NB4 (cell line): ENCODE measurements at places on chromosomes 1 and 21.
A peak's percentile ranks its signal among the peaks of the same experiment; 100 is the strongest.

- DNase-seq: peak; percentile 97
Measured at GRCh38 chr1:207828485-207829158, 76.8 kb downstream of the CD46 start.

DNA sequence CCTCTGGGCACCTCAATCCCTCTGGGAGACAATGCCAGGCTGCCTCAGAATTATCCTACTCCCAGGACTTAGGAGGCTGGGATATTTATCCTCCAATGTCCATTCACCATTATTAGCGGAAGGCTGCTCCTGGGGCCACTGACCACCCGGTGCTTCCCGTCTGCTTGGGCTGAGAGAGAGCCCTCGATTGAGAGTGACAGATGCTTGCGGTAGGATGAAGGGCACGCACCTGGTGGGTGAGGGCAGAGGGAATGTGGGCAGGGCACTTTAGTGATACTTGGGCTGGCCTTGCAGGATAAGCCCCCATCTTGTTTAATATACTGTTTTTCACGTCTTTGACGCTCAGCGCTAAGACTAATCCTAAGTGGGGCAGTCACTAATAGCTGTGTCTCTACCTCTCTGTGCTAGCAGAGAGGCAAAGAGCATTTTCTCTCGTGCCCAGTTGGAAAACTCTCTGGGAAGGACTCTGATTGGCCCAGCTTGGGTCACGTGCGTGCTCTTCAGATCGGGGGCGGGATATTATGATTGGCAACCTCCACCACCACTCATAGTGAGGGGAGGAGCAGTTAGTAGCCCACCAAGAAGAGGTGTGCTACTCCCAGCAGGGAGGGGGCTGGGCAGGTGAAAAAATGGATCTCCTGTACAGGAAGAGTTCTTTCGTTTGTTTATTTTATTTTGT lies 10.6 kb upstream of the PARS2 start:
- peak; percentile 35 for DNase-seq

- DNase-seq: no peak
Measured at GRCh38 chr21:45962531-45963231, 18.9 kb upstream of the COL6A1 start.

- peak; percentile 63 for DNase-seq
Measured at GRCh38 chr21:36125512-36126207, 9.2 kb upstream of the CBR3 start.

GRCh38 chr1:29785137-29785527 lies 548.8 kb downstream of the PTPRU start:
- no peak for DNase-seq

DNA sequence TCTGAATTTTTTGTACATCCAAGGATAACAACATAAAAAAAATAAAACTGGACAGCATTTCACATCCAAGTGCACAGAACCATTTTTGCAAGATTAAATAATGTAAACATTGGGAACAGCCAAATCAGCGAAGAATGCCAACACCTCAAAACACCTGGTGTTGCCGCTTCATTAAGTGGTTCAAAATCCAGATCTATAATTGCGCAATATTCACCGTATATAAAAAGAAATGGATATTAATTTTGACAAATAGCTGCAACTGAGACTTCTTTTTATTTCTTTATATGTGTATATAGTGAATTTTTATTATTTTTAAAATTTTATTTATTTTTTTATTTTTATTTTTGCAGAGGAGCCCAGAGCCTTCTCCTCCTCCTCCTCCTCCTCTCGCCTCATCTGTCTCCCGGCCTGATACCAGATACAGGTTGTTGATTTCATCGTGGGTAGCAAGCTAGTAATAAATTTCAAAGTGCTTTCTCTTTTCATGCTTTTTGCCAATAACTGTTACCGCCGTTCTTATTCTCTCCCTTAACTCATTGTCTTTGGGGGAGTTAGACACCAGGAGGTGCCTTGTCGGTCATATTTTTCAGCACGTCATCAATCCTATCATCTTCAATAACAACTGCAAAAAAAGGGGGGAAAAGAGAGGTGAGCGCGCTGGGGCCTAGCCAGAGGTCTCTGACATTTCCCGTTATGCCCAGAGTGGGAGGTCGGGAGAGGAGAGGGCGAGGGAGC lies 2.7 kb downstream of the CAMK2N1 start:
- DNase-seq: no peak

- peak; percentile 43 for DNase-seq
Measured at GRCh38 chr1:157626099-157626498, 28.2 kb upstream of the FCRL4 start.

- no peak for DNase-seq
Measured at GRCh38 chr1:212655668-212656440, 43.8 kb downstream of the BATF3 start.

DNA sequence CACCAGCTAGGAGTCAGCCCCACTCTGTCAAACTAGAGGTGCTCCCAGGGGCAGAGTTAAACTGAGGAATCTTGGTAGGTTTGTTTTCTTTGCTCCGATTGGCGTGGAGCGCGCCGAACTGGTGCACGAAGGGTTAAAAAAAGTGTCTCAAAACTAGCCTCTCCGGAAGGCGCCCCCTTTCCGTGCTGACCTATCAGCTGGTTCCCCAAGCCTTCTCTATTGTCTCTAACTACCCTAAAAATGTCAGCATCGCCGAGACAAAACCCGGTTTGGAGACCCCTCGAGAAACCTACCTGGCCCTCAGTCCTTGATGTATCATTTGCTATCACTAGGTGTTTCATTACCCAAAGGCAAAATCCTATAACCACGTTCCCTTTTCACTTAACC lies 2.2 kb downstream of the TGFB2 start:
- peak; percentile 8 for DNase-seq

GRCh38 chr1:51581238-51581637 lies 35.7 kb upstream of the OSBPL9 start:
- DNase-seq: no peak

GRCh38 chr1:2533365-2533764 lies 3.3 kb upstream of the HES5 start:
- no peak for DNase-seq

DNA sequence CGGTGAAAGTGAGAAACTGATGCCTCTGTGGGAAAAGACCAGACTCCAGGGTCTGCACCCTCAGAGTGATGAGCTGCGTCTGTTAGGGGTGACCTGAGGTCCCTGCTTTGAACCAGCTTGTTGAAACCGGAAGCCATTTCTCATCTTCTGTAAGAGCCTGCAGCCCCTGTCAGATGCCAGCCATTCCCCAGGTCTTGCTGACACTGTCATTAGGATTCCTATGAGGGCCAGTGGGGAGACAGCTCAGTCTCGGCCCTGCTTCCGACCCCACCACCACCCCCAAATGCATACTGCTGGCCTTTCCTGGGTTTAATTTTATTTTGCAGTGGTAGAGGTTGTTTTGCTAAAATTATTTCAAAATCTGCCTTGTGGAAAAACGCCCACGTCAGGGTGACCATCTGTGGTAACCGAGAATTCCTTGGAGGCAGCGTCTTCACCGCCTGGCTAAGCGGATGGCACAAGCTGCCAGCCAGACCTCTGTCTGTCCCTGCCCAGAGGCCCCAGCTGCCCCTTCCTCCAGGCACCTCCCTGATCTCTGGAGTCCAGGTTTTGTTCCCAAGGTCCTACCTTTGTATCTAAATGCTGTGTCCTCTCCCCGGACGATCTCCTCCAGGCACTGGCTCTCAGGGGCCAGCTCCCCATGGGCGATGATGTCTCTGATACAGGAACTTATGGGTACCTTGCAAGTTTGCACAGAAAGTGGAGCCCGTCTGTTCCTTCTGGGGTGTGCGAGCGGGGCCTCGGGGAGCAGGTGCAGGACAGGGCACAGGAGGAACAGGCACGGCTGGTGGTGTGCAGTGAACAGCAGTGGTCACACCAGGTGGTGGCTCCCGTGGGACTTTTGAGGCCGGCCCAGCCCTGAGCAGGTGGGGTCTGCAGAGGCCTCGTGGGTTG lies 49.9 kb downstream of the PRKCZ start:
- DNase-seq: no peak

- DNase-seq: peak; percentile 40
Measured at GRCh38 chr1:37038227-37039093, 4.1 kb upstream of the GRIK3 start.

DNA sequence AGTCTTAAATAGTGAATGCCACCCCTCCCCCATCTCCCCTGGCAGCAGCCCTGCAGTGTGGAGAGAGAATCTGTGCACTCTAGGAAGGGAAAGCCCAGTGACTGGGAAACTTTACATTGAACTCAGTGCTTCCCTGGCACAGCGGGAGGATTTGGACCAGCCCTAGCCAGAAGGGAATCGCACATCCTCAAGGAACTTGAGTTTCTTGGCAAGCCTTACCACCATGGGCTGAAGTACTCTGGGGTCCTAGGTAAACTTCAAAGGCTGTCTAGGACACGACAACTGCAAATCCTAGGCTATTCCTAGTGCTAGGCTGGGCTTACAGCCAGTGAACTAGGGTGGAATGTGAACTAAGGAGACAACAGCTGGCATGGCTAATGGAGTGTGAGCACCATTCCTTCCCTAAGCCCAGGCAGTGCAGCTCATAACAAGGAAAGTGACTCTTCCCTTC lies 88.3 kb downstream of the COL24A1 start:
- no peak for DNase-seq

DNA sequence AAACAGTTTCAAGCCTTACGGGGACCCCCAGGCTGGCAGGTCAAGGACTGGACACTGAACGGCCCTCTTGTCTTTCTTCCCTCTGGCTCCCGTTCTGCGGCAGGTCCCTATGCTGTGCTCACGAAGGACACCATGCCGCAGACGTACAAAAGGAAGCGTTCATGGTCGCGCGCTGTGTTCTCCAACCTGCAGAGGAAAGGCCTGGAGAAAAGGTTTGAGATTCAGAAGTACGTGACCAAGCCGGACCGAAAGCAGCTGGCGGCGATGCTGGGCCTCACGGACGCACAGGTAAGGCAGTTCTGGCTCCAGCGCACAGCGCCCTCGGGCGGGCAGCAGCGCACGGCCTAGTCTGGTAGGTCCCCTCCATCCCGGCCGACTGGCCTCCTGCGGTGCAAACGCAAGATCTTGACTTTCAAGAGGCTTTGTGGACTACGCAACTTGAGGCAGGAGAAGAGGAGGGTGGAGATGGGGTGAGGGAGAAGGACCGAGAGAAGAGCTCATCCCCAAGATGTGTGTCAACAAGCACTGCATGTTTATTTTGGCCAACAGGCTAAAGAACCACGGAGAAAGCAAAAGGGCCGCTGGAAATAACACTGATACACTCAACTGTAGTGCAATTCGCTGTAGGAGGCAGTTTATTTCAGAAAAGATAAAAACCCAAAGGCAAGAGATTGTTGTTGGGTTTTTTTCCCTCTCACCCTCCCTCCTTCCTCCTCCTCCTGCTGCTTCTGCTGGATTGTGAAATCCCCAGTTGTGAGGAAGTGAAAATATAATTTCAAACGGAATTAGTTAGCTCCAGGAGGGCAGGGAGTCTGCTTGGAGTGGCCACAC lies 3.0 kb downstream of the HLX start:
- DNase-seq: peak; percentile 89

- no peak for DNase-seq
Measured at GRCh38 chr1:110676970-110677369, 2.2 kb upstream of the KCNA3 start.

DNA sequence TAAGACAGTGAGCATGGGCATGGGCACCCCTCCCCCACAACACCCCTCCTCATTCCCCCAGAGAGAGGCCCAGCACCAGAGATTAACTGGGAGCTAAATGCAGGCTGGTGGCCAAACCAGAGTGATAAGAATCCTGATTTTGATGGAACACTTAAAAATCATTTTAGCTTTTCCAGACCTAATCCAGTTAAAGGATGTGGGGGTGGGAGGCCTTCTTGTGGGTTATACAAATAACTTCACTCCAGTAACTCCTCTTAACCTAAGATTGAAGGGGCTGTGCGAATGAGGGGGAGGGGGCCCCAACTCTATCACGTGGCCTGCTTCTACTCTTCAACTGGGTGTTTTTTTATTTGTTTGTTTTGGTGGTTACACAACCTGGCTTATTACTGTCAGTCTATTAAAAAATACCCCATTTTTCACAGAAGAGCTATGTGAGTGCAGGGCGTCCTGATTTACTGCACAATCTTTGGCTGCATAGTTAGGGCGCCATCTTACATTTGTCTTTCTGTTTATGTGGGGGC lies 398.1 kb upstream of the LYPLAL1 start:
- DNase-seq: no peak

- DNase-seq: peak; percentile 78
Measured at GRCh38 chr1:183622884-183623785, 12.4 kb downstream of the ARPC5 start.

- no peak for DNase-seq
Measured at GRCh38 chr1:64942675-64943074, 23.7 kb downstream of the JAK1 start.

GRCh38 chr21:42624095-42624790 lies 29.2 kb upstream of the PDE9A start:
- peak; percentile 40 for DNase-seq

DNA sequence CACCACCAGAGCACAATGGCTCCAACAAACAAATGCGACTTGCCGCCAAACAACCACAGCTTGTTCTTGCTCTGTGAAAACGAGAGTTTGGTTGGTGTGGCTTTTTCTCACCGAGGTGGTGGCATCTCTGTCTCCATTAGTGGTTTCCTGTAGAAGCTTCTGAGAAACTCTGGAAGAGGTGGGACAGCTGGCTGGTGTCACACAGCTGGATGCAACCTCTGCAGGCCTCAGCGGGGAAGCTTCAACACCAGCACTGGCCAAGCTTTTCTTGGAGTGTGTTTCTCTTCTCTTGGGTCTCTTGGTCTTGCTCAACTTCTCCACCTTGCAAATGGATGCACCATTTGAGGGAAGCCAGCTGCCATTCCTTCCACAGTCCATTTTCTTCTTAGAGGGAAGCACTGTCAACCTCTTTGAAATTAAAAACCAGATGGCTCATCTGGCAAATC lies 124.8 kb downstream of the KCNN3 start:
- DNase-seq: peak; percentile 27
